Neural cell (in vitro differentiated cells): ENCODE measurements at places on chromosomes 4 and X. TPM values are rescaled to one million over a fixed set of nuclear protein-coding genes. Genes with fewer than 3 reads are reported as not detected.

Gene SLITRK2
- polyA plus RNA-seq = 1.9 and 2.1 TPM in 2 replicates

Gene LONRF3
- 0.30 and 0.41 TPM in 2 replicates for polyA plus RNA-seq

Gene VEGFC
- 0.40 and 0.63 TPM in 2 replicates for polyA plus RNA-seq

Gene PAK3
- 91.2 and 92.4 TPM in 2 replicates for polyA plus RNA-seq

Gene CYBB
- polyA plus RNA-seq = 0.40 and 0.83 TPM in 2 replicates

Gene TACC3
- polyA plus RNA-seq = 2.6 and 3.5 TPM in 2 replicates

Gene TCEAL6
- polyA plus RNA-seq = not detected in 2 replicates

Gene PRRG1
- 7.4 and 9.1 TPM in 2 replicates for polyA plus RNA-seq

Gene DKK2
- polyA plus RNA-seq = 0.33 and 0.72 TPM in 2 replicates

Gene GPR119
- not detected in 2 replicates for polyA plus RNA-seq

Gene MAGEA9B
- not detected in 2 replicates for polyA plus RNA-seq

Gene SSX1
- polyA plus RNA-seq = not detected in 2 replicates

Gene KLHL4
- polyA plus RNA-seq = 2.8 and 4.7 TPM in 2 replicates

Gene CFAP99
- not detected in 2 replicates for polyA plus RNA-seq

Gene SPANXA1
- not detected in 2 replicates for polyA plus RNA-seq

Gene SPANXN4
- polyA plus RNA-seq = not detected in 2 replicates

Gene SORBS2
- polyA plus RNA-seq = 46.0 and 56.1 TPM in 2 replicates
